ENCODE measurements at places on chromosomes 16 and 17.

- DNase-seq: no peak
These were observed 11.4 kb upstream of the C16orf78 start for GRCh38 chr16:49362230-49362629.

DNA sequence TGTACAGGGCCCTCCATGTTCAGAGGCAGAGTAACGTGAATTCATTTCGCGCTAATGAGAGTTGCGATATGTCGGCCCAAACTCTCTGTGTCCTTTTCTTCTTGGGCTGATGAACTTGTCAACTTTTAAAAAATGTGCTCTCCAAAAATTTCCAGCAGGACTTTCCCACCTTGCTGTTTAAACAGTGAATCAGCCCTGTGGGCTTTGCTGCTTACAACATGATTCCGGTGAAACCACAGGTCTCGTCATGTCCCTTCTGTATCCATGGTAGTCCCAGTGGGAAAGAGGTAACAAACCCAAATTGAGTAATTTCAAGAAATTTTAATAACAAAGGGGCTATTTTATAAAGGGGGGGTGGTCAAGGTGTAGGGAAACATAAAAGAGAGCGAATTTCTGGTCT, 612.9 kb downstream of the MAF start:
- DNase-seq: no peak

DNA sequence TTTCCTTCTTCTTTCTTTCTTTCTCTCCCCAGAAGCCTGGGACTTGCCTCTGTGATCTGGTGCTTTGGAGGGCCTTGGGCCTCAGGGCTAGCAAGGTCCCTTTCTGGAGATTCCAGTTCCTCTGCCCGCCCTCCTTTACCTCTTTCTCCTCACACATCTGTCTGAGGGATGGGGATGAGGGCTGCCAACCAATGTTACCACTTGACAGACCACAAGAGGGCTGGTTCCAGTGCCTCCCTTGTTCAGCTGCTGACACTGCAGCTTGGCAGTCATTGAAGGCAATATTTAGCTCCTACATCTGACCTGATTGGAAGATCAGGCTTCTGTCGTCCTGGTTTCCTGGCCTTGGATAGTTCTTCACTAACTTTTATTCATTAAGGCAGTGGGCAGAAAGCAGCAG, 3.6 kb upstream of the ZNF652 start:
- no peak for DNase-seq

DNA sequence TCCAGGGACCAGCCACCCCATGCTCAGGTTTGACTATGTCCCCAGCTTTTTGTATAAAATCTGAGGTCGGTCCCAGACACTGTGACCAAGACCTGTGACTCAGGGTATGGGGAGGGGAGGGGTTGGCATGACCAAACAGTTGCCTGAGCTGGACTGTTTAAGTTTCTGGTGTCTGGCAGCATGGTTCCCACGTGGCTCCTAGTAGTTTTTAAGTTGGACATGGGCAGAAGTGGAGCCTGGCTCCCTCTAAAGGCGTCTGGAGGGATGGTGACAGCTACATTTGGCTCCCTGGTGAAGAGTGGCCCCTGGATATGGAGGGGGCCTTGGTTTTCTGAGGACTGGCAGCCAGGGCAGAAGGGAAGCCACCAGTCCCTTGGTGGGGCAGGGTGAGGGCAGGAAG, 7.9 kb downstream of the SMCR8 start:
- DNase-seq: peak; percentile 37

DNA sequence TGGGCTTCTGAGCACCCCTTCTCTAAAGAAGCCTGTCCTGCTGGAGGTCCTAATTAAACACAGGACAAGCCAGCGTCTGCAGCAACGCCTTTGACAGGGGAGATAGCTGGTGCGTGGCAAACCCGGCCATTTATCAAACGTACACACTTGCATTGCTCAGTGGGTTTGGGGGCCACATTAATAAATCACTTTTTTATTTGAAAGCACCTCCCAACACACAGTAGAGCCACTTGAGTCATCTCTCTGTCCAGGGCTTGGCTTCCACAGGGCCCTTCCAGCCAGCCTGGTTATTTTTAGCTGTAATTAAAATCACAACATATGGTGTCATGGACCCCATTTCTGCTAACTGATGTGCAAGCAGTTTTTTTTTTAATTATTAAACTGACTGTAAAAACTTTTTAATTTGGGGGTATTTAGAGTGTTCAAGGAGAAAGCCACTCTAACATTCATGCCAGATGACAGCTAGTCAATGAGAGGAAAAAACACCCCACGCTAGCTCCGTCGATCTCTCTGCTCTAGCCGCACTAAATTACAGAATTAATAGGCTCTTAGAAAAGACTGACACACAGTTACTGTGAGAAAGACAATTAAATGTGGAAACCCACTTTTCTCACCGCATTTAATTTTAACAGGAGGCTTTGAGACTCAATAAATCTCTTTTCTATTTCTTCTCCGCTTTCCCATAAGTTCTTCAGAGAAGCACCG, 201.0 kb upstream of the WSCD1 start:
- no peak for DNase-seq

GRCh38 chr16:30941600-30942425, 7.1 kb upstream of the ORAI3 start:
- peak; percentile 74 for DNase-seq

GRCh38 chr17:50918071-50918932, 52.1 kb upstream of the TOB1 start:
- no peak for DNase-seq

GRCh38 chr17:7130621-7131422, 16.2 kb upstream of the ASGR2 start:
- DNase-seq: no peak

DNA sequence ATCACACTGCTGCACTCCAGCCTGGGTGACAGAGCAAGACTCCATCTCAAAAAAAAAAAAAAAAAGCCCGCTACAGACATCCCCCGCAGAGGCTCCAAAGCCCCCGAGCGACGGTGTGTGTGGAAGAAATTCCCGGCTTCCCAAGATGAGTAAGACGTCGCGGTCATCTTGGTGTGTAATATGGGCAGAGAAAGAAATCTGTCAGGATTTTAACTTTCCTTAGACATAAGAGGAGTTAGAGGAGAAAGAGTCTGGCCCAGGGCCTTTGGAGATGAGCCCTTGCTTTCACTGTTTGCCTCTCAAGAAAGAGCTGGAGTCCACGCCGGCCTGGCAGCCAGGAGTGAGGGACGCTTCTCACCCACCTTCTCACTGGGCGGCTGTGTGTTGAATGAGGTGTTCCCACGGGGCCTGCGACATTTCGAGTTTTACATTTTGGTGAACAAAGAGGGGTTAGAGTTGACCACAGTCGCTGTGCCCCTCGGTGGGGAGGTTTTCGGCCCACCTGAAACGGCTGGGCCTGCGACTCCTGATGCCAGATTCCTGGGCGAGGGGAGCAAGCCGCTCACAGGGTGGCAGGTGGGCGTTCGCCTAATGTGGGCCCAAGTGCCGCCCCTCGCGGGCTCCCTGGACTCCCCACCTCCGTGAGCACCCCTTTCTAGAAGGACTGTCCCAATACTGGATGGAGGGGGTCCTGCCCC, 17.9 kb downstream of the C1QTNF1 start:
- DNase-seq: no peak

- no peak for DNase-seq
These were observed 21.5 kb upstream of the ABCA5 start for GRCh38 chr17:69348429-69348828.

Data from EL (cell line).